Stimulated activated CD4-positive, alpha-beta T cell treated with anti-CD3 and anti-CD28 coated beads, Interleukin-1b, Interleukin-23, amount 100 ng/mL, for 24 hours (primary cell): ENCODE measurements at places on chromosomes 4 and X.

DNA sequence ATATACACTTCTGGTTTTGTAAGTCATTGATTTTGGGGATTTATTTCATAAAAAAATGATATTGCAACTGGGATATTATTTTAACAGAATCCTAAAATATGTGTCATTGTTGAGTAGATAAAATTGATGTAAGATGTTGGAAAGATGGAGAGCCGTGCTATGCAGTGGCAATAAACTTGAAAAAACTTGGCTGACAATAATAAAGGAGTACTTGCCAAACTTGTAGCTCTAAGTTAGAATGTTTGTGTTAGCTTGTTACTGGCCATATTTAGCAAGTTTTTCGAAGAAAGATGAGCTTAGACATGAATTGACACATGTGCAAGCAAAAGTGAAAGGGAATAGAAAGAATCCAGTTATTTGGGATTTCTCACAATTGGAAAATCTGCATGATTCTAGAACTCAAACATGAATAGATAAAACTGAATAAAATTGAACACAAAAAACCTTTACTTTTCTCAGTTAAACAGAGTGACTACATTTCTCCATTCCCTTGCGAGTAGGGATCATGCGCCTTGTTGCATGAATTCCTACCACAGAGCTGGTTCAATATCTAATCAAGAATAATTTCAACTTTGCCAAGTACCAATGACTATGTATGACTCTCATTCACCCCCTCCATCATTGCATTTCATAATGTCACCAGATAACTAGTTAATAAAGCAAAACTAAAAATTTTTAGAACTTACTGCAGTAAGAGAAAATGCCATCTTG lies 327.8 kb downstream of the CAMK2D start:
- no peak for DNase-seq

GRCh38 chrX:9597361-9598035 lies 132.6 kb downstream of the TBL1X start:
- DNase-seq: no peak

GRCh38 chrX:139448996-139449395 lies 81.5 kb upstream of the F9 start:
- DNase-seq: no peak

DNA sequence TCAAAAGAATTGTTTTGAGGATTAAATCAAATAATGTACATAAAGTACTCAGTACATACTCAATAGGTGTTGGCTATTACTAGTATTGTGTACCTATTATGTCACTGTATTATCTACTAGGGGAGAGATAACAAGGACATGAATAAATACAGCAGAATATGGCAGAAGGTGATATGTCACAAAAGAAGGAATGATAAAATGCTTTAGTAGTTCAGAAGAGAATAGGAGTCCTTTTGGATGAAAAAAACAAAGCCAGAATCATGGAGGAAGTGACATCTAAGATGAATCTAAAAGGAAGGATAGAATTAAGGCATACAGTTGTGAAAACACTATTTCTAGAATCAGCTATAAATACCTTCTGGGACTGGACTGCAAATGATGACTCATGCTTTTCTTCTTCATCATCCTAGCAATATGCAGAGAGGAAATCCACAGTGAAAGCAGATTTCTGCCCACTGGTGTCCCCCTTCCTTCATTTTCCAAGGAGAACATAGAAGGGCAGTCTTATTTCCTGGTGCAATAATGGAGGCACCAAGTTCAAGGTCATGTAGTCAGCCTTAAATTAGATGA lies 98.7 kb downstream of the GLUD2 start:
- no peak for DNase-seq

DNA sequence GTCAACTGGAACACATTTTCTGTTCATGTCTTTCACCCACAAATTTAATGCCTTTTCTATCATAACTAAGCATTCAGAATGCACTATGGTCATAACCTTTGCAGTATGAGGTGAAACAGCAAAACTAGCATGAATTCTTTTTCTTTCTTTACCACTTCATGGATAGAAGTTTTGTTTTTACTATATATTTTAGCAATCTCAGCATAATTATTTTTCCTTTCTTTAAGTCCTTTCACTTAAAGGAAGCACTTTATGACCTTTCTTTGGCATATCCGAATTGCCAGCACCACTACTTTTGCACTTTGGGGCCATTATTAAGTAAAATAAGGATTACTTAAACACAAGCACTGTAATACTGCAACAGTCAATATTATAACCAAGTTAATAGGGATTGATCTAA lies 115.1 kb upstream of the DKK2 start:
- no peak for DNase-seq

DNA sequence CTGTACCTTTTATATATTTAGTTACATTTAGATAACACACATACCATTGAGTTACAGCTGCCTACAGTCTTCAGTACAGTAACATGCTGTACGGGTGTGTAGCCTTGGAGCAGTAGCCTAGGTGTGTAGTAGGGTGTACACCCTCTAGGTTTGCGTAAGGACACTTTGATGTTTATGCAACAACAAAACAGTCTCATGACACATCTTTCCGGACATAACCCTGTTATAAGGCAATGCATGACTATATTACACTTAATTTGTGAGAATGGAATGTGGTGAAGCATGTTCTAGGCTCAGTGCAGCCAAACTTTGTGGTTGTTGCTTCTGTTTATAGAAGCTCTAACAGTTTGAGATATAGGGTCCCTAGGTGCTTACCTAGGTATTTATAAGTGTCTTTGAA lies 65.4 kb downstream of the SPRY1 start:
- DNase-seq: no peak

GRCh38 chrX:131977619-131978018 lies 45.5 kb upstream of the STK26 start:
- DNase-seq: no peak

DNA sequence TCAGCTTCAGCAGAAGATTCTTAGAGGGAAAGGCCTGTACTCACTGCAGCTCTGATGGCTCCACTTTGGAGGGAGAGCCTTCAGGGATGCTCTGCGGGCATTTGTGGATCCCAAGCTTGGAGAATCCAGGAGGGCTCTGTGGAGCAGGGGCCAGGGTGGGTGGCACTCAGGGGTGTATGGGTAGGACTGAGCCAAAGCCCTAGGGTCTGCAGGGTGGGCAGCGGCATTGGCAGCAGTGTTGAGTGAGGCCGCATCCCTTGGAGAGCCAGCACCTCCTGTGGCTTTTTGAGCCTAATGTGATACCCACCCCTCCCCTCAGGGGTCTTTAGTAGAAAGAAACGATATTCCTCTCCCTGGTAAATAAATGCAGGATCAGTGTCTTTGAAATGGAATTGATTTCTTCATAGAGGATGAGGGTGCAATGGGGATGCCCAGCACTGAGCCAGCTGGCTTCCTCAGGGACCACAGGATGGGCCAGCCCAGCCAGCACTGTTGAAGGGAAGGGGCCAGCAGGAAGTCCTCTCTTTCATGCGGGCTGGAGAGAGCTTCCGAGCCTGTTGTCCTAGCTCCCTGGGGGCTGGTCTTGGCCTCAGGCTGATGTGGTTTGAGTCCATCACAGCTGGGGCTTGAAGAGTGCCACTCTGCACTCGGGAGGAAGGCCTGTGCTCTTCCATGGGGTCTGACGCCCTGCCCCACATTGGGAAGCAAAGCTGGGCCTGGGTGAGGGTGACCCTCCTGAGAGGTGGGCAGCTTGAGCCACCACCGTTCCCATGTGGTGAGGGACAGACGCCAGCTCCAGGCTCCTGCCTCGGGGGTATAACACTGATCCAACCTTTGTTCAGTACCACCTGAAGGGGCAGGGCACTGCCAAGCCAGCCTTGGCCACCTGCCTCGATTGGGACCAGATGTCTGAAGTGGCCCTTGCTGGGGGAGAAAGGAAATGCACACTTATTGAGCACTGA lies 49.5 kb downstream of the PSAPL1 start:
- no peak for DNase-seq

DNA sequence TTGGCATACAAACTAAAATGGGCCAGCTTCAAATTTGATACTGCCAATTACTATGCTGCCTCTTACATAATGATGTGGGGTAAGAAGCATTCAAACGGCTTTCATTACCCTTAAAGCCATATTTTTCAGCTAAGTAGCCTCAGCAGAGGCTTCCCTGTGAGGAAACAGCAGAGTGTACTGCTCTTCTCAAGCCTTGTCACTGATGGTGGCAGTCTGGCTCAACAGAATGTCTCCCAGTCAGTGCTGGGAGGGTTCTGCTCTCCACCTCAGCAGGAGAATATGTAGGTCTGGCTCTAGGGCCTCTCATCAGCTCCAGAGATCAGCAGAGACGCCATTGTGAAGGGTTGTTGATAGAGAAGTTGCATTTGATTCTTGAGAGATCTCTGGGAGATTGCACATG lies 44.6 kb upstream of the MBNL3 start:
- no peak for DNase-seq

DNA sequence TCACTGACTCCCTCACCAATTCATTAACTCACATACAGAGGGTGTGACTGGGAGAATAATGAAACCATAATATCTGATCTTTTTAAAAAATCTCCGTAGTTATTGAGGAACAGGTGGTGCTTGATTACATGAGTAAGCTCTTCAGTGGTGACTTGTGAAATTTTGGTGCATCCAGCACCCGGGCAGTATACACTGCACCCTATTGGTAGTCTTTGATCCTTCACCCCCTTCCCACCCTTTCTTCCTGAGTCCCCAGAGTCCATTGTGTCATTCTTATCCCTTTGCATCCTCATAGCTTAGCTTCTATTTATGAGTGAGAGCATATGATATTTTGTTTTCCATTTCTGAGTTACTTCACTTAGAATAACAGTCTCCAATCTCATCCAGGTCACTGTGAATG lies 1143.8 kb downstream of the PCDH19 start:
- no peak for DNase-seq

DNA sequence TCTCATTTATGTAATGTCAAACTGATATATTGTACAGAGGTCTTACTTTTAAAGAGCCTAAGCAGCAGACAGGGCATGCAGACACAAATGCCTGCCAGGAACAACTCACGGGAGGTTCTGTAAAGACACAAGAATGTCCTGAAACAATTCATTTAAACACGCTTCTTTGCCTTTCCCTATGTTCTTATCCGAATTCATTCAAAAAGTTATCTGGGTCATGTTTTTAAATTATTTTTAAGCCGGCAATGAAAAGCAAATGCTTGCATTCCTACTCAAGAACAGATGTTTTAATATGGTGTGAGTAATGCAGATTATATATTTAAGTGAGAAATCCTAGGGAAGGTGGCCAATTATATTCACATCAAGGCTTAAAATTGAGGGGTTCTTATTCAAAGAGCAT lies 192.6 kb downstream of the PDGFC start:
- DNase-seq: no peak

DNA sequence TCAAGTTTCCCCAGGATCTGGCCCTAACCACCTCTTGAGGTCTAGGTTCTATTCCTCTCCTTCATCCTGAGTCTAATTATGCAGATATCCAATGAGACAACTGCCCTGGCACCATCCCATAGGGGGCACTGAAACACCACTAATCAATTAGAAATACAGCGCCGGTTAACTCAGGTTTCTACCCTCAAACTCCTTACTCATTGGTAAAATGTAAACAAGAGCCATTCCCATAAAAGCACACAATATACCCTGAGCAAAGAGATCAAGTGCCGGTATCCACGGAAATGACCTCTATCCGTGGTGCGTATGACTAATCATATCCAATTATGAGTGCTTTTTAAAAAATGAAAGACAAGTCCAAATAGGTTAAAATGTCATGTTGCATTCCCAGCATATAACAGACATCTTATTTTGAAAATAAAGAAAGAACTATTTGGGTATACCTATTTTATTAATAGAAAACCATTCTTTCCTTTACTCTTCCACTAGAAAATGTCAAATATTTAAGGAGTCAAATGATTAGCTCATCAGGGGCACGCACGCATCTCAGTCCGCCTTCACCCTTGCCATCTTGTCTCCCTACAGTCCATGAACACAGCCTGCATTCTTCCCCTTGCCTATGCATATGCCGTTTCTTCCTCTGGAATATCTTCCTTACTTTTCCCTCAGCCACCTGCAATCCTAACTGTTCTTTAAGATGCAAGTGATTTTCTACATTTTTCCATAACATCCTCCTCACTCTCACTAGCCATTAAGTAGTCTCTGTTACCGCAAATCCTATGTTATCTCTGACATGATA lies 141.1 kb downstream of the MAML3 start:
- DNase-seq: peak; percentile 21

- DNase-seq: no peak
These were observed 17.6 kb downstream of the TMEM187 start for GRCh38 chrX:153989973-153990655.

DNA sequence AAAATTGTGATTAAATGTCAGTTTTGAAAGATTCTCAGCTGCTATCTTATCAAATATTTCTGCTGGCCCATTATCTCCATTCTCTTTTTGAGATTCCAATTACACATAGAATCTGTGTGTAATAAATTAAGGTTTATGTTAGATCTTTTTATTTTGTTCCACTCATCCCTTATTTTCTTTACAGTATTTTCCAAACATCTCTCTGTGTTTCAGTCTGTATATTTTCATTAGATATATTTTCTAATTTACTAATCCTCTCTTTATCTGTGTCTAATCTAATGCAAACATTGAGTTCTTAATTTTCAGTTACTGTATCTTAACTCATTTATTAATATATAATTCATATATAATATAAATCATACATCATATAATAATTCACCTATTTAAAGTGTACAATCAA lies 268.7 kb downstream of the DCHS2 start:
- no peak for DNase-seq

- no peak for DNase-seq
These were observed 103.7 kb downstream of the RBM47 start for GRCh38 chr4:40525752-40526598.

DNA sequence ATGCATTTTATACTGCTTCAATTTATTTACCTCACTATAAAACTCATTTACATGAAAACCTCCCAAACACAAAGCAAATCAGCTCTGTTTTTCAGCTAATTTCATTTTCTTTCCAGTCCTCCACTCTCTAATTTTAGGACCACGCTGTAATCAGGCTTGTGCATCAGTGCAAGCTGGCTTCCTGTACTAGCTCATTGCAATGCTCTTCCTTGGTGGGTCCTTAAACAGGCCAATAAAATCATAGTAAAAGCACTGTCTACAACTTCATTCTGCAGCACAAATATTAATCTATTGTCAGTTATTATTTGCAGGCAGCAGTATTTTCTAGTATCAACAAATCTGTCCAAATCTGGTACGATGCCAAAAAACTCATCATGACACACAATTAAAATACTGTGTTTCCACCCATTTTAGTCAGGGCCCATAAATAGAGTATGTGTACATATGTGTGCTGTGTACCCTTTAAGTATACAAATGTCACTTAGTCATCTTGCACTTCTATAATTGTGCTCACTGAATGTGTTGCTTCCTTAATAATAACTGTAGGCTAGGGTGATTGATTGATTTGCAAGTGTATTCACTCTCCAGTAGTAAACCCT lies 178.2 kb upstream of the HCCS start:
- no peak for DNase-seq

DNA sequence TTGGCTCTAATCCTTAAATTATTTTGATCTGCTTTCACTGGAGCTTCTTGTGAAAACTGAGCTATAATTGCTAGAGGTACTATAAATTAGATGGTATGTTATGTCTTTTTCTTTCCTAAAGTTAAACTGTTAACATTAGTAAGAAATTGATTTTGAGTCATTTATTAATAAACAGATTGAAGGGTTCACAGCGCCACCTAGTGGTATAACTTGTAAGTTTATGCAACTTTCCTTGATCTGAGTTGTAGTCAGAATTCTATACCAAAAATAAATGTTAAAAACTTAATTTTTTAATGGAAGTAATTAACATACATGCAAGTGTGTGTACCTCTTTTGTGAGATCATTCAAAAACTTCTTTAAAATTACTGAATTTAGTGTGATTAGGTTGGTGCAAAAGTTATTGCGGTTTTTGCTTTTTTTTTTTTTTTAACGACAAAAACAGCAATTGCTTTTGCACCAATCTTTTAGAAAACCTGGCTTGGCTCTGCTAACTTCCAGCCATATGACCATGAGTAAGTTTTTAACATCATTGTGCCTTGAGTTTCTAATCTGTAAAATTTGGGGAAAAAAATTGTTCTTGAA lies 151.5 kb downstream of the CENPC start:
- DNase-seq: no peak
